Posterior cingulate gyrus (tissue), 11 donors: ENCODE measurements at places on chromosomes 6 and 20.
A peak's percentile ranks its signal among the peaks of the same experiment; 100 is the strongest.

GRCh38 chr20:37381621-37382471 is 35.9 kb downstream of the SRC start:
- DNase-seq = no peak

GRCh38 chr6:130693944-130694343 is 133.3 kb upstream of the SMLR1 start:
- no peak for DNase-seq

- DNase-seq = no peak
These were observed 152.0 kb downstream of the TSHZ2 start for GRCh38 chr20:53124075-53124551.

- DNase-seq = no peak
These were observed 15.7 kb upstream of the EIF2S2 start for GRCh38 chr20:34127792-34128191.

DNA sequence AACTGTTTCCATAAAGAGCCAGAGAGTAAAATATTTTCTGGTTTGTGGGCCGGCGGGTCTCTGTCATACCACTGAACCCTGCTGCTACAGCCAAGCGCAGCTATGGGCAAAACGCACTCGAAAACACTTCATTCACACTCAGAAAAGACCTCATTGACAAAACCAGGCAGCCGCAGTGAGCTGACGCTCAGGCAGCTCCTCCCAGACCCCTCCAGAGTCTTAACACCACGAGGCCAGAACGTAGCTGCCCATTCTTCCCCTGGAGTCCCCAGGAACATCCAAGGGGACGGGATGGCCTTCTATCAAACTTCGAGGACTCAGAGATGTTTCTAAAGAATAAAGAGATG is 35.6 kb upstream of the ZBP1 start:
- no peak for DNase-seq

DNA sequence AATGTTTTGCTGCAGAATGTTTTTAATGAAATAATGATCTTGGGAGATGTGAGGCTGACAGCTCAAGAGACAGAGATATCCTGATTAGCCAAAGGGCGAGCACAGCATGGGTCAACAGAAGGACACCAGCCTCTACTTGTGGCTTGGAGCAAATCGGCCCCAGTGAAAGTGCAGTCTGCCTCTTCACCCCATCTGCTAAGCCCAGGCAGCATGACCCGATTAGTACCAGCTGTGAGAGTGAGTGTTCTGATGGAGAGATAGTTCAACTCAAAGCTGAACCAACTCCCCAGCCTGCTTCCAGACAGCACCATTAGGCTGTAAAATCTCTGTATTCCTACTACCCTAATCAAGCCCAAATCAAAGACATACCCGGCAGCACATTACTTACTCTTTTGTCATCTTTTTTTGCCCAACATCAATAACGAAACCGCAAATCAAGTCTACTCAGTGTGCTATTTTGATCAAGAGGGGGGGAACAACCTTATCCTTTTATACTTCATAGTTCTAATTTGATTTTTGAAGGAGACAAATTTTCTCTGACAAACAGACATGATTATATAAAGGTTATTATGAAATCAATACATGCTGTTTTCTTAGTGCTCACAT is 514.1 kb upstream of the NRSN1 start:
- peak; percentile 11 for DNase-seq

- DNase-seq = no peak
These were observed 145.0 kb downstream of the DST start for GRCh38 chr6:56497691-56498090.

GRCh38 chr6:151054306-151054705 is 185.5 kb upstream of the AKAP12 start:
- no peak for DNase-seq

DNA sequence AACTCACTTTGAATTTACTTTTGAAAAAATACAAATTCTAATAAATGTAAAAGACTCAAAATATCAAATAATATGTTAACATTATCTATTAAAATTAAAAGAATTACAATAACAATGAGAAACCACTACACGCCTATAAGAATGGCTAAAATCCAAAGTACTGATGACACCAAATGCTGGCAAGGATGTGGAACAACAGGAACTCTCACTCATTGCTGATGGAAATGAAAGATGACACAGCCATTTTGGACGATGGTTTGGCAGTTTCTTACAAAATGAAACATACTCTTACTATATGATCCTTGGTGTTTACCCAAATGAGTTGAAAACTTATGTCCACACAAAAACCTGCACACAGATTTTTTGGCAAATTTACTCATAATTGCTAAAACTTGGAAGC is 15.6 kb upstream of the STX11 start:
- no peak for DNase-seq

GRCh38 chr20:4512891-4513550 is 208.7 kb upstream of the PRND start:
- no peak for DNase-seq

- no peak for DNase-seq
These were observed 200.3 kb downstream of the RNGTT start for GRCh38 chr6:88763160-88763559.

- DNase-seq = no peak
These were observed 87.7 kb downstream of the SCAND1 start for GRCh38 chr20:35866418-35867202.

DNA sequence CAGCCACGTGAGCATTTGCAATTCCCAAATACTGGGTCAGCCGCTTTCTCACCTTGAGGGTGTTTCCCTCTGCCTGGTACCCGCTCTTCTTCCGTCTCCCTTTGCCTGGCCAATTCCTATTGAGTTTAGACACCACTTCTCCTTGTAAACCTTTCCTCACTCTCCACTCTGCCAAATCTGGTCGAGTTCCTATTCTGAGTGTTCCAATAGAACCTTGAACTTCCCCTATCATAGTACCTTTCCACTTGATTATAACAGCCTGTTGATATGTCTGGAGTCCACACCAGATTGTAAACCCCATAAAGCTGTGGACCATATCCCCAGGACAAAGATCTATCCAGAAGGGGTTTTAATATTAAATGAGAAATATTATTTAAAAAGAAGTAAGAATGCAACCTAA is 36.0 kb upstream of the EDN1 start:
- no peak for DNase-seq

GRCh38 chr6:66238851-66239250 is 531.8 kb upstream of the EYS start:
- no peak for DNase-seq

DNA sequence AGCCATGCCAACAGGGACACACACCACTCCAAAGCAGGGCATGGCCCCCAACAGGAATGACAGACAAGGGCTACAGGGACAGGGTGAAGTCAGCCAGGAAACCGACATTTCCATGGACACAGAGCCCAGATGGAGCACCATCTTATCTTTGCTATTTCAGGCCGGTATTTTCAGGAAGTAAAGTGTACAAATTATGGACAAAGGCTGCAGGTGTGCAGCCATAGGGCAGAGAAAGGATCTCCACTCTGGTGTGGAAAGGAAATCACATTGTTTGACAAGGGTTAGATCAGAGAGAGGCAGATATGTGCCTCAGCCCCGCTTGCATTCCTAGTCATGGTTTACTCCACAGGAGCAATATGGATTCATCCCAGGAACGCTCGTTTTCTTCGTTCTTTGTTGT is 81.7 kb upstream of the SLC22A23 start:
- no peak for DNase-seq

- no peak for DNase-seq
These were observed 378.5 kb upstream of the TSHZ2 start for GRCh38 chr20:52593654-52594053.

GRCh38 chr6:43262780-43263313 is 19.6 kb downstream of the TTBK1 start:
- DNase-seq = no peak

GRCh38 chr6:110352563-110353262 is 5.4 kb downstream of the METTL24 start:
- no peak for DNase-seq

DNA sequence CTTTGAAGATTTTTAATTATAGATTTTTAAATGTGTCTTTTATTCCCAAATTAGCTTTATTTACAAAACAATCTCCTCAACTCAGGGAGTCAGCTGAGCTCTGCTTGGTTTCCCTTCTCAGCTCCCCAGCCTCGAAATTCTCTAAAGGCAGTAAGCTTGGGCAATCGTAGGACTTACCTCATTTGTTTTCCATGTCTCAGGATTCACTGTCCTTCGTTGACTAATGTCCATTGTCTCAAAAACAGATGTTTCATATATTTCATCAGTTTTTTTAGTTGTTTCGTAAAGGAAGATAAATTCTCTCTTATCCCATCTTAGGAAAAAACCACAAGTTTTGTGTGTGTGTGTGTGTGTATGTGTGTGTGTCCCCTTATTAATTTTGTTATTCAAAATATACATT is 102.2 kb upstream of the ADGRF1 start:
- no peak for DNase-seq

DNA sequence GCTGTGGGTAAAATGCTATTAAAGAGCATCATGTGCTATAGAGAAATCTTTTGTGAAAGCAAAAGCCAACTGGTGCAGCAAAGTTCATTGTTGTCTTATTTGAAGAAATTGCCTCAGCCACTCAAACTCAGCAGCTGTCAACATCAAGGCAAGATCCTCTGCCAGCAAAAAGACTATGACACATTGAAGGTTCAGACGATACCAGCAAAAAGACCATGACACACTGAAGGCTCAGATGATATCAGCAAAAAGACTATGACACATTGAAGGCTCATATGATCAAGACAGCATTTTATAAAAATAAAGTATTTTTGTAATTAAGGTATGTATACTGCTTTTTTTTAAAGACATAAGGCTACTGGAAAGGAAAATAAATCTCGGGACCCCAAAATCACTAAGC is 118.4 kb upstream of the RUNX2 start:
- no peak for DNase-seq

GRCh38 chr6:126685182-126685581 is 345.3 kb downstream of the CENPW start:
- no peak for DNase-seq

- DNase-seq = no peak
These were observed 8.7 kb upstream of the RPP40 start for GRCh38 chr6:5012519-5012918.

DNA sequence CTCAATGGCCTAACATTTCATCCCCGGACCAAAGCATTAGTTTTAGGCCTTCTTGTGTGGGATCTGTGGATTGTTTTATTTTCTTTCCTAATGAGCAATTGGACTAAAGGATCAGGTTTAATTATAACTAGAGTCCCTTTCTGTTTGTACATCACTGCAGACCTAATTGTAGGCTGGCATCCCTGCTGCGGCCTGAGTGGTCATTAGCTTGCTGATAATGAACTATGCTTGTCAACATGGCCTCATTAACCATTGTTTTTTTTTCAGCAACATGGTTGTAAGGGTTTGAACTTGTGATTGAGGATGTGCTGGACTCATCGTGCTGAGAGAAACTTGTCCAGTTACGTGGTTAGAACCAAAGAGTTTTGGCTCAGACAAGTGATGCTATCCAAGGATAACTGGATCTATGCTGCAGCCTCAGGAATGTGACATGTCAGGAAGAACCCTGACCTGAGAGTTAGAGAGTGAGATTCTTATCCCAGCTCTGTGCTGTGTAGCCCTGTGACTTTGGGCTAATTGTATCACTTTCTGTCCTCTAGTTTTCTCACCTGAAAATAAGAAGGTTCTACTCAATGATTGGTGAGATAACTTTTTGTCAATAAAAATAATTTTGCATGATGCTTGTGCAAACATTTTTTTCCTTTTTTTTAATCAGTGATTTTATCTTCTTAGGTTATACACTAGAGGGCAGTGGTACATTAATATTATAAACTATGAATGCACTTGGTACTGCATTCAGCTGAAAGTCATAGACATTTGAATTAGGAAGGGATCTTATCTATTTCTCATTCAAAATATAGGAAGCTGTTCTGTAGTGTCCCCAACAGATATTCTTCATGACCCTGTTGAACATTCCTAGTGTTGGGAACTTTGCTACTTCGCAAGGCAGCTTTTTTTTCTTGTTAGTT is 140.9 kb downstream of the RNF144B start:
- no peak for DNase-seq

- peak; percentile 93 for DNase-seq
These were observed 764 bp upstream of the SNAP25 start for GRCh38 chr20:10217721-10218410.
